Progenitor cell of endocrine pancreas (in vitro differentiated cells): ENCODE measurements at places on chromosomes 4 and X. TPM values are rescaled to one million over a fixed set of nuclear protein-coding genes. Genes with fewer than 3 reads are reported as not detected.

Gene SLC6A14
- total RNA-seq: 0.24 and 0.51 TPM in 2 replicates

DNA sequence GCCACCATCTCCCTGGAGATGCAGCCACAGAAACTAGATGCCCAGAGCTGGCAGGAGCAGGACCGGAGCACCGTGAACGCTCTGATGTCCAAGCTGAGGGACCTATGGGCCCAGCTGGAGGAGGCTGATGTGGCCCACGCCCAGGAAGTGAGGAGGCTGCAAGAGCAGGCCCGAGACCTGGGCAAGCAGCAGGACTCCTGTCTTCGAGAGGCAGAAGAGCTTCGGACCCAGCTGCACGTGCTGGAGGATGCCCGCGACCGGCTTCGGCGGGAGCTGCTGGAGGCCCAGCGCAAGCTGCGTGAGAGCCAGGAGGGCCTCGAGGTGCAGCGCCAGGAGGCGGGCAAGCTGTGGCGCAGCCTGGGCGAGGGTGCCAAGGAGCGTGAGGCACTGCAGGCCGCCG is 14.2 kb downstream of the SMIM10L2A start:
- H3K4me3 ChIP-seq: no peak overlapping the region
- no peaks in the 10 kb centered on the region for H3K4me1 ChIP-seq
- peaks cover 7% of the 10 kb centered on the region for H3K27me3 ChIP-seq
- H3K36me3 ChIP-seq: no peaks in the 10 kb centered on the region
- no peak overlapping the region for H3K27ac ChIP-seq

Gene OFD1
- 58.5 and 65.4 TPM in 2 replicates for total RNA-seq

DNA sequence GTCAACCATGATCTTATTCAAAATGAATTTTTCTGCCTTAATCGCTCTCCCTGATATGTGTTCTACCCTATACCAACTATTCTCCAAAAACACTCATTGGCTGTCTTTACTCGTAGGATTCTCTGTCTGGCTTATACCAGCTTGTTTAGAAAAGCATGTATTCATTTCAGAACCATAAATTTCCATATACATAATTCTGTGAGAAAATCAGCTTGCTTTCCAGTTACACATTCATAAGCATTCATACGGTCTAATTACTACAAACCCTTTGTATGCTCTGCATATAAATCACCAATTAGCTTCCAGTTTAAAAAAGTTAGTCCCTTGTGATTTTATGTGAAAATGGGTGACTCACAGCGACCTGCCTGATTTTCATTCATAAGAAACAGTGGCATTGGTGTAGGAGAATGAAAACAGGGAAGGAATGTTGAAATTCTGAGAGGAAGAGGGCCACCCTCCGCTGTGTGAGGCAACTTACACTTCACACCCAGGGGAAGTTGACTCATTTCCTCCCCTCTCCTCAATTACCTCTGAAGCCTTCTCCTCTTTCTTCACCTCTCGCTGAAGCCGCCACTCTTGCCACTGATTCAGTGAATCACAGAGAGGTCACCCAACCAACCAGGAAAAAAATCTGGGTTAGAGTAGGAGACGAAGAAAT is 63.3 kb downstream of the MEPE start:
- H3K27me3 ChIP-seq: peaks cover 5% of the 10 kb centered on the region
- no peak for DNase-seq
- H3K36me3 ChIP-seq: peaks cover 7% of the 10 kb centered on the region
- no peaks in the 10 kb centered on the region for H3K4me1 ChIP-seq
- no peak overlapping the region for H3K4me3 ChIP-seq
